ENCODE measurements at places on chromosomes 6 and 20.

GRCh38 chr6:47187893-47188587 lies 121.7 kb downstream of the TNFRSF21 start:
- DNase-seq: no peak

DNA sequence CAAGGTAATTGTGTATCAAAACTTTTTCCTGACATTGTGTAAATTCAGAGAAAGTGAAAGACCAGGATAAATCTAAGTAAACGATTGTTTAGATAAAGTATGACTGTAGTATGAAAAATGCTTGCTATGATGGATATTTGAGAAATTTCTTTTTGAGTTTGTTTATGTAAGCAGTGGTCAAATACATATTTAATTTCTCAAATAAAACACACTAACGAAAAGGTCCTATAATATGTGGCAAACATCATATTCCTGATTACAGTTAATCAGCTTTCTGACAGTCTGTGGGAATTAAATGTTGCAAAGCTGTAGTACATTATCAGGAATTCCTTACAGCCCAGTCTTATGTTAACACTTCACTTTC lies 636.9 kb downstream of the MMUT start:
- no peak for DNase-seq

GRCh38 chr20:58142843-58143185 lies 85.6 kb downstream of the ANKRD60 start:
- DNase-seq: no peak

GRCh38 chr6:47520282-47520681 lies 42.7 kb downstream of the CD2AP start:
- no peak for DNase-seq
